ENCODE measurements at places on chromosomes 2 and 18.
A peak's percentile ranks its signal among the peaks of the same experiment; 100 is the strongest.

DNA sequence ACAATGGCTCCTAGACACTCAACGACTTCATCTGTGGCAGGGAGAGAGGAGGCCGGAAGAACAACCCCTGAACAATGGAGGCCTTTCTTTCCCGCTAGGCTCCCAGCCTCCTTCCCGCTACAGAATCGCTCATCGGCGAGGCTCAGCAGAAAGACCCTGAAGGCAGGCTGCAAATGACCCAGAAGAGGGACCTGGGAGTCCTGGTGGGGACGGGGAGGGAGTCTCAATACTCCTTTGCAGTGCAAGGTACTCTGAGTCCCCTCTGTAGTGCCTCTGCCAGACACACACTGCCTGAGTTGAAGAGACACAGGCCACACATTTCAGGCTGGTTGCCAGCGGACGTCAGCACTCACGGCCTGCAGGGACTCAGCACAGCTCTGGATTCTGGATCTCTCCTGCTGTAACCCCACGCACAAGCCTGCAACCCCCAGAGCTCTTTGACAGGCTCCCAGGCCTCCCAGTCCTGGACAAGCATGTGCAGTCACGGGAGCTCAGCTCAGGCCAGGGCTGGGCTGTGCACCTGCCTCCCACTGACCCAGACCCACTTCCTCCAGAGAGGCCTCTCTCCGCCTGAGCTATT lies 6.1 kb downstream of the GPR17 start:
- peak; percentile 65 for ATAC-seq

- ATAC-seq = peak; percentile 69
Measured at GRCh38 chr2:10408649-10409579, 39.2 kb downstream of the ODC1 start.

GRCh38 chr2:197207106-197207505 lies 103.5 kb downstream of the ANKRD44 start:
- no peak for ATAC-seq

GRCh38 chr2:27498975-27499374 lies 2.3 kb downstream of the GCKR start:
- ATAC-seq = no peak

GRCh38 chr2:102117472-102117858 lies 25.1 kb upstream of the IL1R1 start:
- no peak for ATAC-seq

DNA sequence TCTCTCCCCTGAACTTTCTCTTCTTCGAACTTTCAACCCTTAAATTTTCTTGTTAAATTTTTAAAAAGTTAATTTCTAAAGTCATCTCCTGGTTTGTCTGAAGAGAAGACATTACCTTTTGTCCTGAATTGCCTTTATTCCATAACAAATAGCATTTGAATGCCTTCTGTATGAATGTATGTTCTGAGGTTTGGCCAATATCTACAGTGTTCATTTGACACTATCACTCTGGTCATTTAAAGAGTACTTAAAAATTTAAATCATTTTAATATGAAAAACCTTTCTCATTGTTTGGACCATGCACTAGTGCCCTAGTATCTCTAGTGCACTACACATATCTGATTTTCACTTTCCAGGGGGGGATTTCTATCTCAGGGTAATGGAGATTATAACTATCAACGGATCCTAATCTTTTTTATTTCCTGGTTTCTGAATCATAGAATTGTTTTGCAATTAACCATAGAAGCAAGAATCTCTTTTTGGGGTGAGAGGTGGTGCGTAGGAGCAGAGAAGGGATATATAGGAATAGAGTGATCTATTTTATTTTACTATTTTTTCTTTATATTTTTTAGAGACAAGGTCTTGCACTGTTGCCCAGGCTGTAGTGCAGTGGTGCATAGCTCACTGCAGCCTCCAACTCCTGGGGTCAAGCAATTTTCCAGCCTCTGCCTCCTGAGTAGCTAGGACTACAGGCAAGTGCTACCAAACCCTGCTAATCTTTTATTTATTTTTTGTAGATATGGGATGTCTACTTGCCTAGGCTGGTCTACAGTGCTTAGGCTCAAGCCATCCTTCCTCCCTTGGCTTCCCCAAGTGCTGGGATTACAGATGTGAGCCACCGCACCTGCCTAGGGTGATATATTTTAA lies 25.5 kb downstream of the TANC1 start:
- no peak for ATAC-seq

DNA sequence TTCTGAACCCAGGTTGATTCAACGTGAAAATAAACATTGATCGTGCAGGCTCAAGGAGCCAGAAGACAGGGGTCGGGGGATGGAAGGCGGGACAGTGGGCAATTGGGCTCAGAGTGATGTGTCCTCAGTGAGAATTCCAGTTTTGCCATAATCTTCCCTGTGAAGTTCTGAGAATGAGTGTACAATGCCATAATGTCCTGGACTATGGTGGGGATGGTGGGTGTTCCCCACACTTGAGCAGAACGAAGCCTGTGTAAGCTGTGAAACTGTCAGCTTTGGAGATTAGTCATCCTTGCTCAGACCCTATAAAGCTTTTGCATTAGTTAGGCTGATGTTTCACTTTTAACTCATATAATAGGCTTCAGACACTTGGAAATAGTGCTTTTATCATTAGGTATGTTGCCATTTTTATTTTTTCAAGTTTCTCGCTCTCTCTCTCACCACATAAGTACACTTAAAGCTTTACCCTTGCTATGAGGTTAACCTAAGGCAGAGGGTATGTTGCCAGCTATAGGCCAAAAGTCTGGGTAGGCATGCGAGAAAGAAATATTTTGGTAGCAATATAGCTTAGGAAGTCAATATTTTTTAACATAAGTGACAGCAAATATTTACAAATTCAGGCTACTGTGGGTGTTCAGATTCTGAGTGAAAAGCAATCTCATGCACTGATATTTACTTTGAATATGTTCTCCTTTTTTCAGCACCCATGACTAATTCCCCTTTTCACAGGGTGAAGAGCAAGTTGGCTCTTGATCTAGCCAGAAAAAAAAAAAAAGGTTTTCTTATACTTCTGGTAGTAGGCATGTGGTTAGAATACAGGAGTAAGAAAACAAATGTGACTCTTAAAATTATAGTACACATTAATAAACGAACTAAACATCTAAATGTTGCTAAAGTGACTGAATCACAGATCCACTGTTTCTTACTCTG lies 47.2 kb downstream of the CDC42EP3 start:
- peak; percentile 25 for ATAC-seq

DNA sequence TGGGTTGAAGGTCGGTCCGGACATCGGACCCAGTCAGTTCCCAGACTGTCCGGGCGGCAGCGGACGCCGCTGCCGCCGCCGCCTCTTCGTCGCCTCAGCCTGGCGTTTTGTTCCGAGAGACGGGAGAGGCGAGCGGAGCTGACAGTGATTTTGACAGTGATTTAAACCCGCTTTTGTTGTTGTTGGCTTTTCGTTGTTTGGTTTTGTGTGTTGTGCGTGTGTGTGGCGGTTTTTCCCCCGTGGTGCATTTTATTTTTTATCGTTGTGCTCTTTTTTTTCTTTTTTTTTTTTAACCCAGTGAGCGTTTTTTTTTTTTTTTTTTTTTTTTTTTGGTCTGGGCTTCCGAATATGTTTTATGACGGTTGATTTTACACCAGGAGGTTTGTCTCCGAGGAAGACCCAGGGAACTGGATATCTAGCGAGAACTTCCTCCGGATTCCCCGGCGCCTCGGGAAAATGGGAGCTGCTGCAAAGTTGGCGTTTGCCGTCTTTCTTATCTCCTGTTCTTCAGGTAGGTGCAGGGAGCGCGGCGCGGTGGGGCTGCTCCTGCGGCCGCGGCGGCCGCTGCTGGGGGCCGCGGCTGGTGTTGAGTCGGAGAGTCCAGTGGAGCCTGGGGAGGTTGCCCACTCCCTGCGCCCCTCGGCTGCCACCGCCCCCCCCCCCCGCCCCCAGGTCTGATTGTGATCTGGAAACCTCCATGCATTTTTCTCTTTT lies at the start of gene ACVR2A:
TSS of gene ACVR2A (plus strand) at position 333 of the 714 bp plus-strand sequence. CDS start at position 457, 124 bp downstream.
- ATAC-seq = peak; percentile 34

GRCh38 chr18:49630246-49630699 lies 68.4 kb downstream of the LIPG start:
- ATAC-seq = no peak

DNA sequence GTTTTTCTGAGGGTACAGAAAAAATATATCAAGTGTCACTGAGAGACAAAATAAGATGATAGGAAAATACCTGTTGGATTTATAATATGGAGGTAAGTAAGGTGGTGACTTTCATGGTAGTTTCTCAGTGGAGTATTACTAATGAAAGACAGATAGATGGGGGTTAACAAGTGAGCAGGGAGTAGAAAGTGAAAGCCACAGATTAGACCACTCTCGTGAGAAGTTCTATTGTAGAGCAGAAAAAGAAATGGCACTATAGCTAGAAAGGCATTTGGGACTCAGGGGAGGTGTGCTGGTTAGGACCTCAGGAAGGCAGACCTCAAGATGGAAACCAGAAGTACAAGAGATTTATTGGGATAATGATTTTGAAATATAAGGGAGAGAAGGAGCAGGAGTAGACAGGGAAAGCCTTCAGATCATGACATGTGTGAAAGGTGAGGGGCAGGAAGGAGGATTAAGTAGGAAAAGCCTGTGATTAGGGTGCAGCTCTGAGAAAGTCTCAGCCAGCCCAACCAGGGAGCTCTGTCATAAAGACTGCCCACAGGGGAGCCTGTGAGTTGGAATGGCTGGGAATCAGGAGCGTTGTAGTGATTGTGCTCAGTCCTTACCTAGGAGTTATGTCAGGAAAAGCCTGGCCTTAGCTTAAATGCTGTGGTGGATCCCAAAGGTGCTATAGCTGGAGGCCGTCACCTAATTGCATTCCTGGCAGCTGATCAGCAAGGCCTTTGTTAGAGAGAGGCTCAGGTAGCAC lies 198.1 kb downstream of the IKZF2 start:
- ATAC-seq = no peak

- ATAC-seq = no peak
Measured at GRCh38 chr2:132426656-132427055, 10.1 kb downstream of the GPR39 start.

GRCh38 chr2:230865766-230866755 lies 1.3 kb downstream of the ITM2C start:
- peak; percentile 29 for ATAC-seq

GRCh38 chr18:48893061-48893607 lies 57.6 kb downstream of the SMAD7 start:
- no peak for ATAC-seq

DNA sequence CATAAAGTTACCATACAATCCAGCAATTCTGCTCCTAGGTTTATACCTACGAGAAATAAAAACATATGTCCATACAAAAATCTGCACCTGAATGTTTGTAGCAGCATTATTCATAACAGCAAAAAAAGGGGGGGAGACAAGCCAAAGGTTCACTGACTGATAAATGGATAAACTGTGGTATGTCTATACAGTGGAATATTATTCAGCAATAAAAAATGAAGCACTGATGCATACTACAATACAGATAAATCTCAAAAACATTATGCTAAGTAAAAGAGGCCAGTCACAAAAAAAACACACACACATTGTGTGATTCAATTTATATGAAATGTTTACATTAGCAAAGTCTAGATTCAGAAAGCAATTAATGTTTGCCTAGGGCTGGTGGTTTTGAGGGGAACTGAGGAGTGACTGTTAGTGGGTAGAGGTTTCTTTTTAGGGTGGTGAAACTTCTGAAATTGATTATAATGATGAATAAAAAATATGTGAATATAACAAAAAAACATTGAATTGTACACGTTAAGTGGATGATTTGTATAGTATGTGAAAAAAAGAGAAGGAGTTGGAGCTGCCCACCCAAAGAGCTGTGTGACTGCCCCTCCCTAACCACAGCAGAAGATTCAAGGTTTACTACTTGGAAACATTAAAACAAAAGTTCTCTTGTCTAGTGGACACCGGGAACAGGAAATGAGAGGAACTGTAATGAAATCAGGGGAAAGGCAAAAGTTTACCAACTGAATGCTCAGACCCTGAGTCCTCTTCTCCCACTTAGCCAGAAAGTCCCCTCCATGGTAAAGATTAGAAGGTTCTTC lies 13.4 kb downstream of the COLEC12 start:
- ATAC-seq = no peak

DNA sequence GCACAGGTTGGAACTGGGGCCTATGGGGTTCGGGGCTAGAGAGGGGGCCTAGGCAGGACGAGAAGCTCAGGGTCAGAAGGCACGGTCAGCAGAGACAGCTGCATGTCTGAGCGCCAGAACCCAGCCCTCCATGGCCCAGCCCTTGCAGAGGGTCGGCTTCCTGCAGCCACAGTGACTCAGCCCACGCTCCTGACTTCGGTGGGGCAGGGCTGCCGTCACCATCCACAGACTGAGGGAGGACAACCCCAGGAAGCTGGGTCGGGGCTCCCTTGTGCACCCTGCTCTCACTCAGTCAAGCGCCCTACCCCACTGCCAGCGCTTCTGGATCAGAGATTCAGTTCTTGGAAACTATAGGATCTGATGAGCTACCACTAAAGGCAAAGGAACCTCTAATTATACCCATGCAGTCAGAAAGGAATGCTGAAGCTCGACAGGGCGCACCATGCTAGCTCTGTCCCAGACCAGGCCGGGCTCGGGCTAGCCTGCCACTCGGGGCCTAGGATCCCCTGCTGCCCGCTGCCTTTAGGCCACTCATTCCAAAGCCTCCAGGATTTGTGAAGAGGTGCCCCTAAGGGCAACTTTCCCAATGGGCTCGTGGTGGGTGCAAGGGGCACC lies 3.0 kb downstream of the ACTR1B start:
- ATAC-seq = no peak

All from SK-N-SH treated with all-trans-retinoic acid at 6 μM for 48 hours (cell line).